Stimulated activated CD4-positive, alpha-beta T cell treated with anti-CD3 and anti-CD28 coated beads, Interleukin-12 subunit alpha, Interleukin-12 subunit beta, amount 100 ng/mL, for 4 hours (primary cell): ENCODE measurements at places on chromosomes 3 and 15.

DNA sequence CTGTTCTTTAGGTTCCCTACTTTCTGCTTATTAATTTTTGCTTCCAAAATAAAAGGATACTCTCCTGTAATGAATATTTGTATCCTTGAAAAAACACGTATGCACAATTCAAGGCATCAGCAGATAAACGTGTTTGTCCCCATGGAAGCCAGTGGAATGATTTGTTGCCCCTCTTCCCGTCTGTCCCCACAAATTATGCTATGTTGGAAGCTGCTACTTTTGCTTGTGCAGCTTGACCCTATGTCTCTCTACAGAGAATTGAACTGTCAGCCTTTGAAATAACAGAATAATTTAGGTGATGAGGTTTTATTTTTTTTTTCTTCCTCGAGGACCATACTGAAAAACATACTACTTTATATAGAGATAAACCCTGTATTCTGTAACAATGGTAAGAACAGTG is 401.5 kb upstream of the GOLIM4 start:
- DNase-seq: no peak

- DNase-seq: no peak
Measured at GRCh38 chr15:66071160-66071920, 182.2 kb downstream of the MEGF11 start.

- DNase-seq: no peak
Measured at GRCh38 chr3:55521738-55522421, 34.8 kb upstream of the WNT5A start.

DNA sequence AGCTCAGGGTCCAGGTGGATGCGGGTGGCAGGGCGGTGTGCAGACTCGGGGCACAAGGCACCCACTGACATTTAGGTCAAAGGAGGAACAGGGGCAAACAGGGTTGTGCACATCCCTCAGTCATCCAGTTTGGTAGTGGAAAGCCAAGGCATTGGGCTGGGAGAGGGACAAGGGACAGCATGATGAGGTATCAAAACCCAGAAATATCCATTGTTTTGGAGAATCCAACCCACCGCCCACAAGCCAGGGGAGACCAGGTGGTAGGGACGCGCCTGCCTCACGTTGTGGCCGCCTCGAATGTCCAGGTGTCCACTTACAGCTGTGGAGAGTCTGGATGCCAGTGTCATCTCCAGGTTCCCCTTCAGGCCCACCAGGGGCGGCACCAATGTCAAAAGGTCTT is 33.3 kb downstream of the SLC41A3 start:
- DNase-seq: no peak

DNA sequence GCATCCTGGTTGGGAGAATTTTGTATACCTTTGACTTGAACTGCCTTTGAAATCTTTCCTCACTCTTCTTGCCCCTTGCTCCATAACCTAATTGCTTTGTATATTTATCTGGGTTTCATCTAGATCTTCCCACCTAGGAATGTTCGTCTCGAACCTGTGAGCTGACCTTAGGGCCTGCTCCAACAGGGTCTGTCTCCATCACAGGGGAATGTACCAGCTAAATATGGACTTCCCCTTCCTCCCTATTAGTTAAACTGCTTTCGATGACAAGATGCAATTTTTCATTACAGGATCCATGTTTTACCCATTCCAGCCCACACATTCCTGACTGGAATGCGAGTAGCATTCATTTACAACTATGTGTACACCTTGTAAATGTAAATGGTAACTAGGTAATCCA is 10.6 kb upstream of the ETV5 start:
- DNase-seq: no peak

- no peak for DNase-seq
Measured at GRCh38 chr15:37055481-37055880, 44.9 kb downstream of the MEIS2 start.

DNA sequence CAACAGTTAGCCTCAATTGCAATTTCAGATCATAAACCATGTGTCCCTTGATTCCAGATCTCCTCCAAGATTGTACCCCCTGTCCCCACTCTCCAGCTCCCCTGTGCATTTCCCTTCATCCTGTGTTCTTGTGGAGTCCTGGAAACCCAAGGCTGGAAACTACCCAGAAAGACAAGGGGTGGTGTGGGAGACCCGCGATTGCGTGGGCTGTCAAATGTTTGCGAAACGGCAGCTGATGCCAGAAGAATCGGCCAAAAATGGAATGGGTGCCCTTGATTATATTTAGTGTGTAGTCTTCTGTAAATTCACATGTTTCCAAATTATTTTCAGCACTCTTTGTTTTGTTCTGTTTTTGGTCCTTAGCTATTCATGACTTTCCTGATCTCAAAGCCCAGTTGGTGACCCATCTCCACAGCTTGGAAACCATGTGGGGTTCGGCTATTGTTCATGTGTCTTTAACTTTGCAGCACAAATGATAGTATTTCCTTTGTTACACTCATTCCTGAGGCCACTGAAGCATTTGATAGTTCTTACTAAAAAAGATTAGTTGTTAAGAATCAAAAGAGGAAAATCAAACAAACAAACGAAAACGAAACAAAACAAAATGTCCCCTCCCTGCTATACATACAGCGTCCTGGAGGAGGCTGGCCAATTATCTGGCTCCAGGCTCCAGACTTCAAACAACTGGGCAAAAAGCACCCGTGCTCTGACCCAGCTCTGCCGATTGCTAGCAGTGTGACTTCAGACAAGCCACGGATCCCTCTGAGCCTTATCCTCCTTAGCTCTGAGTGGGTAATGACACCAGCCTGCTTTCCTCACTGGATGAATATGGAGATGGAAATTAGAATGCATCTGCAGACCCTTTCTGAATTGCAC is 120.9 kb downstream of the CACNA2D3 start:
- DNase-seq: no peak

- DNase-seq: no peak
Measured at GRCh38 chr3:194376241-194376560, 6.7 kb upstream of the LRRC15 start.

DNA sequence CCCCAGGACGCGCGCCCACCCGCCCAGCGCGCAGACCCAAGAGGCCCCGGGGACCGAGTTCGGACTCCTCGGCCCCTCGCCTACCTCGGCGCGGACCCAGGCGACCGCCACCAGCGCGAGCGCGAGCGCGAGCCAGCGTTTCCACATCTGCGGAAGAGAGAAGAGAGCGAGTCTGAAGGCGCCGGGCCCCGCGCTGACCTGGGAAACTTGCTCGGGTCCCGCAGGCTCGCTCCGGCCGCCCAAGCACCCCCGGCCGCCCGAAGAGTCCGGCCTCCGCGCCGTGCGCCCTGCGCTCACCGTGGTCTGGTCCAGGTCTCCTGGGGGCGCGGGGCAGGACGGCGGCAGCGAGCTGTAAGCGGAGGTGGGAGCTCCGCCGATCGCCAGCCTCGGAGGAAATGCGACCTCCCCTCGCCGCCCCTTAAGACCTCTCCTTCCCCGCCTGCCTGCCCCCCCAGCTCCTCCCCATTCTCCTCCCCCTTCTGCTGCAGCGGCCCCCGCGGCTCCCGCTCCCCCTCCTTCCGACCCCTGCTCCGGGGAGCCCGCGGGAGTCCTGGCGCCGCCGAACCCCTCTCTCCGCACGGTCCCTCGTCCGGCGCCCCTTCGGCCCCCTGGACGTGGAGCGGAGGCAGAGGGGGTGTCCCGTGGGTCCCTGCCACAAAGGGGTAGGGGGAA is at the start of gene FSTL1:
TSS of gene FSTL1 (minus strand) at position 393 of the 672 bp plus-strand sequence. CDS start at position 147, 246 bp downstream.
- peak; percentile 5 for DNase-seq

DNA sequence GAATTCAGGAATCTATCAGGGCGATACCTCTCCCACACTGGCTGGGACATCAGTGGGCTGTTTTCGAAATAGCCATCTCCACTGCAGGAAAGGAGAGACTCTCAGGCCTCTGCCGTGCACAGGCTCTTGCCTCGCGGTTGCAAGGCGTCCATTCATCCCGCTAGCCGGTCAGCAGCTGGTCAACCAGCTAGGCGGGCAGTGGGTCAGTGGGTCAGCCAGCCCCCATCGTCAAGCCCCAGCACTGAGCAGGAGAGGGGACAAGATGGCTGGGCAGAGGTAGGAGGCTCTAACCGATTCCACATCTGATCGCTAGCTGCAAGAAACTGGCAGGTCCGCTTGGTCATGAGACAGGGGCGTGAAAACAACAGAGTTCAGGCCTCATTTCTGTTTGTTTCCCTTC is 45.1 kb downstream of the MUC4 start:
- DNase-seq: no peak

- DNase-seq: no peak
Measured at GRCh38 chr3:18885612-18886011, 262.7 kb upstream of the KCNH8 start.

DNA sequence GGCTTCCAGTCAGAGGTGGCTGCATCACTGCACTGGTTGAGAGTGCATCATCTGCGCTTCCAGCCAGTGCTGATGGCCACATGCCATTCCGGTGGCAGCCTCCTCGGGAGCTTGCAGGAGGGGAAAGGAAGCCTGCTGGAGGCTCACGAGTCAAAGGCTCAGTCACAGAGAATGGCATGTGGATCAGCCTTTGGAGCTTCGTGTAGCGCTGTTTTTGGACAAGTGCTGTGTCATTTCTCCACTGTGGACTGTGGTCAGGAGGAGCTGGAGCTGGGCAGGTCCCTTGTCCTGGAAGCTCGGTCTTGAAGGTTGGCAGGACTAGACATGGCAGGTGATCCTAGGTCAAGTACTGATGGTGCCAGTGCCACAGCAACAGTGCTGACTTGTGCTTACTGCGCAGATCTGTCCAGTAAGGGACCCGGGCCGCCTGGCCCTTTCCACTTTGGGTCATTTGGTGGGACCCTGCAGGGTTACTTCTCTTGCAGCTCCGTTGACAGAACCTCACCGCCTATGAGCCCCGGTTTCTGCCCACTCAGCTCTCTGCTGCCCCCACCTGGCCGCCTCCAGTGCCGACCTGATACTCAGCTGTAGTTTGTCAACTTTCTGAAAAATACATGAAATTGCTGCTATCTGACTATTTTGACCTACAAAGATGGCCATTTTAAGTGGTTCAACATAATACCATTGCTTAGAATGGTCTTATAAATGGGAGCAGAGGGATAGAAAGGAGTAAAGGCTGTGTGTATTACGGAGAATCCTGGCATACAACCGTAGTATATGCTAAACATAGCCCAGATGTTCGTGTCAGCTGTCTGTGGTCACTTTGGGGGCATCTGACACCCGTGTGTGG is 27.6 kb upstream of the TRPM1 start:
- DNase-seq: peak; percentile 78

DNA sequence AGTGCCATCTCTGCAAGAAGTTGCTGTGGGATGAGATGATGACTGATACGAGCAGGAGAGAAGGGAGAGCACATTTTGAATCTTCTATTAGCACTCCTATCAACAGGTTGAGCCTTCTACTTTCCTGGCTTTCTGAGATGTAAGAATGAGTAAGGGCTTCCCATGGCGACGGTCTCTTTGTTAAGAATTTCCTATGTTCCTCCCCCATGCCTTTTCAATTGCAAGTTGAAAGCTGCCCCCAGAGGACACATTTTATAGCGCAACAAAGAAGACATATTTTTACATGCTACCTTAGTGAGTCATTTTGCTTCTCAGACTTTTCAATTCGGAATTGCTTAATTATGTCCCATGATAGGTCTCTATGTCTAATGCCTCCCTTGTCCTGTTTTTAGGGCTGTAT is 71.3 kb upstream of the LRTM1 start:
- DNase-seq: no peak

DNA sequence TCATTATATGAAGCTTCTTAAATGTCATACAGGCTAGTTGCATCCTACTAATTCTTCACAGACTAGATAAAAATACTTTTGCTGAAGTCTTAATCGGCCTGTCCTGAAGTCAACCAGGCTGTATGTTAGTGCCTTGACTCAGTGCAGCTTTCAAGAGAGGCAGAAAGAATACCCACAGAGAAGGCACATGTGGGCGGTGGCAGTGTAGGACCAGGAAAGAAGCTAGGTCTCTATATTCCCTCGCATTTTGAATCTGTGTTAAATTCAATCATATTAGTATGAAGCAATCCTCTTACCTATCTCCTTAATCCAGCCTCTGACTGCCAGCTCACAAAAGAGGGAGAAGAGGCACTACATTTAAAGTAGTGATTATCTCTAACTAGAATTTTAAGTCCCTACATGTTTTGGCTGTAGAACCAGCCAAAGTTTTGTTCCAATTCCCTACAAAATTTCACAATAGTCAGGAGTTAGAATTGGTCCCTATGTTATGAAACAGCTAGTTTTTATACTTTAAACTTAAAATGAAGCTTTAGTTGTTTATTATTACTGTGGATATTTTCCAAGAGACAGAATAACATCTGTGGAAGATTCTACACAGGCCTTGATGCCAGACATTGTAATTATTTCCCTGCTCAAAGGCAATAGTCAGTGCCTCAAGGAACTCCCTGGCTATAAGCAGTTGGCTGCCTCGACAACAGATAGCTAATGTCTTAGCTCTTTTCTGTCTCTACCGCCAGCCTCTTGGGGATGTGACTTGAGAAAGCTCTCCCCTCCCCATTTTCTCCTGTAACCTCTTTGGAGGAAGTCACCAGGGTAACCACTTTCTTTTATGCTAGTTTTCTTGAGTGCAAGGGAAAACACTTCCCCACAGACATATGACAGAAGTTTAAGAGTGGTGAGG is 31.9 kb downstream of the CRTC3 start:
- no peak for DNase-seq

- no peak for DNase-seq
Measured at GRCh38 chr15:40242601-40243000, 3.7 kb downstream of the PAK6 start.

GRCh38 chr15:63503739-63504246 is 600 bp upstream of the USP3 start:
- DNase-seq: peak; percentile 78

- DNase-seq: no peak
Measured at GRCh38 chr15:75577401-75578172, 1.5 kb downstream of the PTPN9 start.

GRCh38 chr3:178147001-178147400 is 389.2 kb upstream of the KCNMB2 start:
- no peak for DNase-seq

DNA sequence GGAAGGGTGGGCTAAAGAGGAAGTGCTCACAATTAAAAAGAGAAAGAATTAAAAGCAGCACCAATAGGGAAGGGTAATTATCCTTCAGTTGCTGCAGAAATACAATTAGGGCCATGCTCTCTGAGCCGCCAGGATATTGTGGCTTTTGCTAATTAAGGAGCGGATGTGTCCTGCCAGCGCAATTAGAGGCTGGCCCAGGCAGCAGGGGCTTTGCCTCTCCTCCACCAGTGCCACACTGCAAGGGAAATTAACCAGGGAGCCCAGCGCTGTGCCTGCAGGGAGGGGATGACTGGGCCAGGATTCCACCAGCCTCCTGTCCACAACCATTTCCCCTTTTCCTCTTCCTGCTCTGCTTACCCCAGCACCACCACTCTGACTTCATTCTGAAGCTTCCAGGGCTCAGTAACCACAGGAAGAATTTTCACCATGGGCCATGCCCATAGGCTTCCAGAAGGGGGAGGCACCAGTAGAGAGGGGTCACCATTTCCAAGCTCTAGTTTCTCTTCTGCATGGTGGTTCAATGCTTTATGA is 10.4 kb upstream of the AEN start:
- no peak for DNase-seq

- DNase-seq: no peak
Measured at GRCh38 chr3:31953091-31953490, 28.0 kb downstream of the OSBPL10 start.

GRCh38 chr3:114567771-114568170 is 273.9 kb downstream of the TIGIT start:
- no peak for DNase-seq

- DNase-seq: no peak
Measured at GRCh38 chr3:63807961-63808565, 11.0 kb upstream of the C3orf49 start.

GRCh38 chr3:71503525-71504249 is 79.8 kb downstream of the FOXP1 start:
- DNase-seq: no peak

- DNase-seq: no peak
Measured at GRCh38 chr3:39156421-39156820, 3.0 kb upstream of the CSRNP1 start.
